ENCODE measurements at places on chromosomes 16 and 17.

GRCh38 chr17:42891539-42892152 lies 9.0 kb upstream of the G6PC1 start:
- DNase-seq, result no peak

DNA sequence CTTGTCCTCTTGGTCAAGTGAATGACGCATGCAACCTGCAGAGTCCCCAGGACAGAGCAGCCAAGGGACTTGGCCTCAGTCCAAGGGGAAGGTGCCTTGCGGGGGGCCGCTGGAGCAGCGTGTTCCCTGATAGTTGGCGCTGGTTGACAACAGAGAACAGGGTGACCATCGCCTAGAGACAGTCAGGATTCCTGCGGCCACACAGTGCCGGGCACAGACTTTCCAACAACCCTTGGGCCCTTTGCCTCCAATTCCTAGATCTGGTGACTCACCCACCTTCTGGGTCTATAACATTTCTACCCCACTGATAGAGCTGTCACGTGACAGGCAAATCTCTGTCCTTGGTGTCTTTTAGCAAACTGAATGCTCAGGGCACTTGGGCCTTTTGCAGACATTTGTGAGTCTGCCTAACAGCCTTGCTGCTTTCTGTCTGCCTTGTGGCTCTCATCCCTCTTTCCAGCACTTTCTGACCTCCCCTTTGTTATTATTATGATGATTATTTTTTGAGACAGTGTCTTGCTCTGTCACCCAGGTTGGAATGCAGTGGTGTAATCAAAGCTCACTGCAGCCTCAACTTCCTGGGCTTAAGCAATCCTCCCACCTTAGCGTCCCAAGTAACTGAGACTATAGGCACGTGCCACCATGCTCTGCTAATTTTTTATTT lies 11.9 kb upstream of the TEDC2 start:
- DNase-seq, result no peak

DNA sequence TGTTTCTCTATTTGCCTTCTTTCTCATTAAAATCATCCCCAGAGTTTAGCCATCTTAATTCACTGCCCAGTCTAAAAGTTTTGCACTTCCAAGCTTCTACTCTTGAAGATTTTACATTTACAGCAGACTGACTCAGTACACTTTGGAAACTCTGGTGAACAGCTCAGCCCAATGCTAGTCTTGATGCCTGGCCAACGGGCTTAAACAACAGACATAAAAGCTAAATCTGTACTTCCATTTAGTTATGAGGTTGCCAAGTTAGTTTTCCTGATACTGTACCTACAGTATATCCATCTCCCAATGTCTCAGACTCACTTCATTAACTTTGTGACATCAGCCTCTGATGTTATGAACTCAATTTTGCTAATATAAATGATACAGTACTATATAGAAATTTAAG lies 891.8 kb upstream of the SOX9 start:
- DNase-seq, result no peak

GRCh38 chr17:81927152-81927652 lies 333 bp downstream of the MAFG start:
- DNase-seq, result no peak

- DNase-seq, result no peak
Measured at GRCh38 chr17:46809110-46809571, 9.4 kb downstream of the WNT3 start.

- DNase-seq, result no peak
Measured at GRCh38 chr17:15441315-15441714, 26.1 kb downstream of the CDRT4 start.

All from stimulated activated CD4-positive, alpha-beta T cell treated with anti-CD3 and anti-CD28 coated beads, Interleukin-1b, Interleukin-23, amount 100 ng/mL, for 24 hours (primary cell).